ENCODE measurements at places on chromosomes 1 and 21.

- DNase-seq = no peak
These were observed 3.0 kb downstream of the CTSS start for GRCh38 chr1:150762552-150762951.

DNA sequence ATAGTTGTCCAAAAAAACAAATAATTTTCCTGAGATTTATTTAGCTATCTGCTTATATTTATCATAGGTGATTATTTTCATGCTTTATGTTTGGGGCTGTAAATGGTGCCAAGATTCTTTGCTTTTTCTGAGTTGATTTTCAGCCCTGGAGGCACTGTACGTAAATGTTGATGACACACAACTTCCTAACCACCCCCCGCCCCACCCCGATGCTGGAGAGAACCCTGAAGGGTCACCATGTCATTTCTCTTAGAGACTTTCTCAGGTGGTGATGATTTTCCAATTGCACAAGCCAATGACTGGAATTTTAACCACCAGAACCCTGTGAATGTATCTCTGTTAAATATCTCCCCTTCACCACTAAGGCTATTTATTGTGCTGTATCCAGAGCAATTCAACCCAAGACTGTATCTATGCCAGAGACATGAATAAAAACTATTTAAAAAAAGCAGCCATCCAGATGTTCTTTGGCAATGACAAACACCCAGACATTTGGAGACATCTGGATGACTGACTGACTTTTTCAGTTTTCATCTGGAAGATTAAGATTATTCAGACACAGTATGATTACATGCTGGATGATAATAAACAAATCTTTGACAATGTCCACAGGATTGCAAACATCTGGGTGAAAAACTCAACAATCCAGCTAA is 346.0 kb downstream of the LMX1A start:
- DNase-seq = no peak

- DNase-seq = no peak
These were observed 58.9 kb upstream of the CTTNBP2NL start for GRCh38 chr1:112337028-112337531.

DNA sequence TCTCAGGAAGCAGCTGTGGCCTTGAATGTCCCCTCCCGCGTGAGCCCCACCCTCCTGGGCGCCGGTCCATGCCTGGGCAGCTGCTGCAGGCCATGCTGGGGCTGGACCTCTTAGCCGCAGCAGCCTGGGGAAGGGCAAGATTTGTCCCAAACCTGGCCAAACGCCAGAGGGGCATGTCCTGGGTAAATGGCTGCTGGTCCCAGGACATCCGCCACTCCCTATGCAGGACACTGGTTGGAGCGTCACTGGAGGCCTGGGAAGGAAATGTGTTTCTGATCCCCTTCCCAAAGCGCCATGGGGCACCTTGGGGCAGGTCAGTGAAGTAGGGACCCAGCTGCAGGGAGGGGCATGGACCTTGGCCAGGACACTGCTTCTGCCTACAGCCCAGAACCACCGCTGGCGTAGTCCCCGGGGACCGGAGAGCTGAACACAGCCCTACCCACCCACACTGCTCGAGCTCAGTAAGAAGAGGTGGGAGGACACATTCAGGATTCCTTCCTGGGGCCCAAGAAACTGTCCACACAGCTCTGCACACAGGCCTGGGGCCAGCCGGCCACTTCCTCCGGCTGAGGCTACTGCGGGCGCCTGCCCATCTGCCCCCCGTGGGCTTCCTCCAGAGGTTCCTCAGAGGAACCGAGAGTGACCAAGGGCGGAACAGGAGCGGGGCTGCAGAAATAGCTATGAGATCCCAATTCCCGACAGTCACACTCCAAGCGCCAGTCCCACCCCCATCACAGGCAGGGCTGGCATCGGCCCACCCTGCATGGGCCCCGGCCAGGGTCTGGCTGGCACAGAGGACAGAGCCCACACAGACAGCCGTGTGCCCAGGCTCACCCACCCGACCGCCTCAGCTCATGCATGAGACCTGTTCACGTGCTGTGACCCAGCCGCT is 10.8 kb upstream of the PLEKHG5 start:
- no peak for DNase-seq

- DNase-seq = no peak
These were observed 9.4 kb upstream of the SAMD11 start for GRCh38 chr1:914131-914890.

GRCh38 chr1:217660353-217661062 is 29.4 kb downstream of the SPATA17 start:
- no peak for DNase-seq

DNA sequence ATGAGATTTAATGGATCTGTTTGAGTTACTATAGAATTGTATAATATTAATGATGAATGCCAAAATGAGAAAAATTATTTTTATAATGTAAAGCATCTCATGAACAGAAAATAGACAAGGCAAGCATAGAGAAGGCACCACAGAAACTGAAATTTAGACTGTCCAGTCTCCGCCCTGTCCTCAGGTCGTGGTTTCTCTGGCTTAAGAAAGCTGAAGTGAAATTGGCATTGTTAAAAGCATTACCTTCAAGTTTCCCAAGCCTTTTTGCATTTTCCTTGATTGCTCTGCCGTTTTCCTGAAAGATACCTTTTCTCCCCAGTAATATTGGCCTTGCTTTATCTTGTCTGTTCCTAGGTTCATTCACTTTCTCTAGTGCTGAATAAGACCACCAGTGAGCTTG is 58.0 kb downstream of the VPS13D start:
- DNase-seq = no peak

DNA sequence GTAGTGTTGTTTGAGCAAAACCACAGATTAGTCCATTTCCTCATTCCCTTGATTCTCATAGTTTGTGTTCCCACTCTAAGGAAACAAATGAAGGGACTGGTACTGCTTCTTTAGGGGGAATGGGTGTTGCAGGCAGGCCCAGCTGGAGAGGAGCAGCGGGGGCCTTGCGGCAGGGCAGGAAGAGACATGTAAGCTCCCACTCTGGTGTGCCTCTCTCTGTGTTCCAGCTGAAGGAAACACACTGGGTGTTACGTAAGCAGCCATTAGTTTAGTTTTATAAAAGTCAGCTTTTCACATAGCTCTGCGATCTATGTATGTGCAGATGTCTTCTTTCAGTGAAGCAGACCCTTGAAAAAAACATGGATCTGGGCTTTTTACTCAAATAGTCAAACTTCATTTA is 99.5 kb downstream of the CACHD1 start:
- no peak for DNase-seq

- DNase-seq = no peak
These were observed 386.9 kb downstream of the AMY1C start for GRCh38 chr1:104136621-104137020.

GRCh38 chr1:156591181-156591431 is 470 bp upstream of the NAXE start:
- DNase-seq = no peak

DNA sequence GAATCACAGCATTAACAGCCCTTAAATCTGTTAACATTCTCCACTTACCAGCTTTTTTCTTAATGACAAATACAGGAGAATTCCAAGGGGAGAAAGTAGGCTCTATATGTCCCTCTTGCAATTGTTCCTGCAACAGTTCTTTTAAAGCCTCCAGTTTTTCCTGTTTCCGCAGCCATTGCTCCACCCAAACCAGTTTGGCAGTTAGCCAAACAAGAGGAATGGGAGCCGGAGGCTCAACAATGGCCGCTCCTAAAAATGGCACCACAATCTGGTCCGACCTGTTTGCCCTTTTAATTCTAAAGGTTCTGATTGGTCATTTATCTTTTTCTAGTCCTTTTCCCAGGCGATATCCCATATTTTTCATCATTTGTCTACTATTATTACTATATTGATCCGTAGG is 14.0 kb upstream of the L1TD1 start:
- DNase-seq = no peak

- DNase-seq = peak; percentile 74
These were observed 12.6 kb downstream of the PYCR2 start for GRCh38 chr1:225911191-225912130.

GRCh38 chr1:203996126-203996525 is 76.8 kb upstream of the SOX13 start:
- no peak for DNase-seq

DNA sequence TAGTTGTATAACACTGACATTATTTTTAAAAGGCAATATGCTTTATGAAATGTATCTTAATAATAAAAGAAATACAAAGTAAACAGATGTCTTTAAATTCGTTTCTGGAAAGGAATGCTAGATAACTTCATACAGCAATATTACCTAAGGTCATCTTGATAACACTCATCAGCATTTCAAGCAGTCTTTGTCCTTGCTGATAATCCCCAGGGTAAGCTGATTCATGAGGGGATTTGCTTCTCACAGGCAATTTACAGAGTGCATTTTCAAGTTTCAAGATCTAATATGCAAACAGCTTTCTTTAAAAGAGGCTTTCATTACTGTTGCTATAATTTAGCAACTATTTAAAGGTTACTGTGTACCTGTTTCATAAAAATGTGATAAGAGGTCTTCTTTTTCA is 75.2 kb upstream of the NEK2 start:
- no peak for DNase-seq

GRCh38 chr1:13674377-13674776 is 25.6 kb upstream of the PRDM2 start:
- no peak for DNase-seq

DNA sequence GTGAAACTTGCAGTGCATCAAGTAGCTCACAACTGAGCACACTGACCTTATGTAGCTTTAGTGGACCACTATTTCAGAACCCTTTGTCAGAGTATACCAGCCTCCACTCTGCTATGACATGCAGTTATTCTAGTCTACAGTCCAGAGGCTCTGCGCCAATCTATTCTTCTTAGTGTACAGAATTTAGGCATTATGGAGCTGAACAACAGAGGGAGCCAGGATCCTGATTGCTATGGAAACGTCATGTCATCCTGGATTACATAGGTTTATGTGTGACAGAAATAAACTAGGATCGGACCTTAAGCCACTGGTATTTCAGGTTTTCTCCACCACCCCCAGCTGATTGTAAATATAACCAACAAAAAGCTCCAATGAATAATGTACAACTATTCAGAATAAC is 48.1 kb upstream of the EEIG2 start:
- DNase-seq = no peak

- DNase-seq = no peak
These were observed 118.5 kb upstream of the SPAG17 start for GRCh38 chr1:118303534-118303933.

DNA sequence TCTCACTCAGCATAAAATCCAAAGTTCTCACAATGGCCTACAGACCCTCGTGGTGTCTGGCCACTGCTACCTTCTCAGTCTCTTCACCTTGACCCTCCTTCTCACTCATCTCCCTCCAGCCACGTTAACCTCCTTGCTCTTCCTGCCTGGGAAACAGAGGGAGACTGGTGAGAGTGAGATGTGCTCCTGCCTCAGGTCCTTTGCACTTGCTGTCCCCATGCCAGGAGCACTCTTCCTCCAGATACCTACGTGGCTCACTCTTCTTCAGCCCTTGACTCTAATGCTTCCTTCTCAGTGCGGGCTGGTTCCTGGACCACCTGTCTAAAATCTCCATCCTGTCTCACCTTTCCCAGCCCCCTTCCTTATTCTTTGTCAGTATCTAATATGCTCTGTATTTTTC is 24.7 kb downstream of the TRIM62 start:
- no peak for DNase-seq

DNA sequence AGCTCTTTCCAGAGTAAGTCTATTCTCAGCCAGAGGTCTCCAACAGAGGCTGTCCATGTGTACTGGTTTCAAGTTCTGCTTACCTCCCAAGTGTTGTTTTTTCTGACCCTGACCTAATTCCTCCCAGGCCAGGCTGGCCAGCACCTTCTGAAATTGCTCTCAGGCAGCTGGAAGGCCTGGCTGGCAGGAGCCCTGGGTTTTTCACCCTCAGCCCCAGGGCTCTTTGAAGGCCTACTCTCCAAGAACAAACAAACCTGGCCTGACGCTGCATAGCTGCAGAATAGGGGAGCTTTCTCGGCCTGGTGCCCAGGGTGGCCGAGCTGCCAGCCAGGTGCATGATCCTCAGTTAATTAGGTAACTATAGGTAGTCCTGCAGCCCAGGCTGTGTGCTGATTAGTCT is 147.5 kb downstream of the CACNA1E start:
- DNase-seq = no peak

DNA sequence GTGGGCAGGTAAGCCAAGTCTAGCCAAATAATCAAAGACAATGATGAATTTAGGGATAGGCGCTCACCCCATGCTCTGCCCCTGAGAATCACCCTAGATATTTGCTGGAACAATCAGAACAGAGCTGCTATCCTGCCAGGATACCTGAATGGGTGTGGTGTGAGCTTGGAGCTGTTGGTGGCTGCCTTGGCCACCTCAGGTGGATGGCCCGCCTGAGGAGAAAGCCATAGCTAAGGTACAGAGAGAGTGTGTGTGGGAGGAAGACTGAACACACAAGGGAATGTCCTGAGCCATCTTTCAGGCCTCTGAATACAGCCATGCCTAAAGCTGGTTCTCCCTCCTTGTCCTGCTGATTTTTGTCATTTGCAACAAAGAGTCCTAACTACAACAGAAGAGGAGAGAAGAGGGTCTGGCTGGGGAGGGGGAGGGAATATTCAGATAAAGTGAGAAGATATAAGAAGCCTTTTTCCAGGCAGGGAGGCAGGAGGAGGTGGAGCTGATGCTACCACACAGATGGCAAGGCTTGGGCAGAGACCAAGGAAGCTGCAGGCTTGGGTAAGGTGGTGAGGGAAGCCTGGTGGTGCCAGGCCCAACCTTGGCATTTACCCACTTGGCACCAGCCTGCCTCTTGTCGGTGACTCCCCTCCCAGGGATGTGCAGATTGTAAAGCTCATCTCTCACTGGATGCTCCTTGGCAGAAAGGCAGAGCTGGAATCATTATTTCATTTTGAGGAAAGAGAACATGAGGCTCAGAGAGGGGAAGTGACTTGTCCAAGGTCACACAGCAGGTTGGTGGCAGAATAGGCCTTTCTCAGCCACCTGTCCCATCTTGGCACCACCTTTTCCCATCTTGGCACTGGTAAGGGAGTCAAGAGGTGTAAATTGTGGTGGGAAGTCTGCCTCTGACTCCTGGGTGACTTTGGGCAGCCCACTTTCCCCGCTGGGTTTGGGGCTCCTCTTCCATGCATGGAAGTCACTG is 49.7 kb downstream of the NKAIN1 start:
- DNase-seq = no peak

DNA sequence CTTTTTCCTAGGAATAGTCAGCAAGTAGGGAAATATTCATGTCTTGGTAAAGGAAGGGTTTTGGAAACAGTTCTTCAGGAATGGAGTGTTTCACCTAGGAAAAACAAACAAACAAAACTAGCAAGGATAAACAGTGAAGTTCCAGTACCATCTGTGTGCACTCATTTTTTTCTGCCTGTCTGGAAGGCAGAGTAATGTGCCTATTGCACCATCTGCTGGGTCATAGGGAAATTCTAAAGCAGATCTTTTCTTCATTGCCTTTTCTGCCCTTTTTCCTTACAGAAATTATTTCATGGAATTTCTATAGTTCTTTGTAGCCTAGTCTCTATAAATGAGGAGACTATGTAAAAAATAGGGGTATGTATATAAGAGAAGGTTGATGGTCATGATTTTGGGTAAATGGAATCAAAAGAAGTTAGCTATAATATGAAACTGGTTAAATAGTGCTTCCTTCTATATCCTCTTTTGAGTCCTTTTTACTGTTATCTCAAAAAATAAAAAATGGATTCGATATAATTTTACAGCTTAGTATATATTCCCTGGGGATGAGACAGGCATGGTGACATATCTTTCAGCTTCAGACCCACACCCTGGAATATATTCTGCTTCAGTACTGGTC is 3.4 kb upstream of the HRNR start:
- DNase-seq = no peak

- no peak for DNase-seq
These were observed 57.5 kb downstream of the IARS2 start for GRCh38 chr1:220151454-220151853.

GRCh38 chr21:37319551-37319950 is 47.0 kb upstream of the DYRK1A start:
- DNase-seq = no peak
